ENCODE measurements at places on chromosomes 1 and 21. TPM values are rescaled to one million over a fixed set of nuclear protein-coding genes. Genes with fewer than 3 reads are reported as not detected.

DNA sequence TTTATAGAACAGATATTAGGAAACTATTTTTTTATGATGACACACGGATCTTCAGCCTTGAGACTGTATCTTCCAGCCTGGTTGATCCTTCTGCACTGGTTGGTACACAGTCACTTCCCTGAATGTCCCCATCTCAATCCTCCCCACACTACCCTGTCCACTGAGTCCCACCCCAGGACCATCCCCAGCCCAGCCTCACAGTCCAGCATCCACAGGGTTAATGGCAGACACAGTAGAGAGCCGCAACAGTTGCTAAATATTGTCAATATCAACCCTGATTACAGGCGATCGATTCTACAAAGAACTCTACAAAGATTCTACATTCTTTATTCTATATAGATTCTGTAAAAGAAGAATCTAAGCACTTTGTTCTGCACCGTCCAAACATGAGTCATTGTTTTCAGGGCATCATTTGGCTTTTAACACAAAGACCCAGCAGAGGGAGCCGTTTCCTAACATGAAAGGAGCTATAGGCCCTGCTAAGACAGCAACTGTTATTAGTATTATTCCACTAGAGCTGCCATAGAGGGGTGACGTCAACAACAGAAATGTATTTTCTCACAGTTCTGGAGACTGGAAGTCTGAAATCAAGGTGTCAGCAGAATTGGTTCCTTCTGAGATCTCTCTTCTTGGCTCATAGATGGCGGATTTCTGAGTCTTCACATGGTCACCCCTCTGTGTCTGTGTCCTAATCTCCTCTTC lies 30.1 kb upstream of the IFNAR2 start:
- peak; percentile 84 for DNase-seq

Gene ACTN2
- 0.99 TPM for total RNA-seq

- DNase-seq, result no peak
Measured at GRCh38 chr1:159941591-159942560, 3.5 kb downstream of the IGSF9 start.

GRCh38 chr1:39632682-39633417 lies 6.6 kb downstream of the HEYL start:
- DNase-seq, result peak; percentile 33

Gene SNX27
- total RNA-seq, result 54.5 TPM

DNA sequence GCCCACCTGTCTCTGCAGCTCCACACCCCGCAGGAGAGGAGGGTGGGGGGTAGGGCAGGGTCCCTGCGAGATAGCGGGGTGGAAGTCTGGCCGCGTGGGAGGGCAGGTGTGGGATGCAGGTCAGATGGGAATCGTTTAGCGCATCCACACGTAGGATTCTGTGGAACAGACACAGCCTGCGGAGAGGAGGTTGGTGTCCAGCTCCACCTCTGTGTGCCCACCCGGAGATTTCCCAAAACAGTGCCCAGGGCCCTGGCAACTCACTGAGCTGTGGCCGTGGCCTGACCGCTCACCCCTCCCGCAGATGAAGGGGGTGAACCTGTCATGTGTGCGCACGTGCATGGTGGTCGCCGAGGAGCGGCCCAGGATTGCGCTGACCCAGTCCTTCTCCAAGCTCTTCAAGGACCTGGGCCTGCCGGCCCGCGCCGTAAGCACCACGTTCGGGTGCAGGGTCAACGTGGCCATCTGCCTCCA lies 46.9 kb downstream of the S100B start:
- DNase-seq, result no peak

- no peak for DNase-seq
Measured at GRCh38 chr1:231584921-231585320, 41.7 kb upstream of the DISC1 start.

- no peak for DNase-seq
Measured at GRCh38 chr1:47213230-47213963, 18.6 kb downstream of the TAL1 start.

- no peak for DNase-seq
Measured at GRCh38 chr1:21616372-21616771, 52.8 kb downstream of the RAP1GAP start.

DNA sequence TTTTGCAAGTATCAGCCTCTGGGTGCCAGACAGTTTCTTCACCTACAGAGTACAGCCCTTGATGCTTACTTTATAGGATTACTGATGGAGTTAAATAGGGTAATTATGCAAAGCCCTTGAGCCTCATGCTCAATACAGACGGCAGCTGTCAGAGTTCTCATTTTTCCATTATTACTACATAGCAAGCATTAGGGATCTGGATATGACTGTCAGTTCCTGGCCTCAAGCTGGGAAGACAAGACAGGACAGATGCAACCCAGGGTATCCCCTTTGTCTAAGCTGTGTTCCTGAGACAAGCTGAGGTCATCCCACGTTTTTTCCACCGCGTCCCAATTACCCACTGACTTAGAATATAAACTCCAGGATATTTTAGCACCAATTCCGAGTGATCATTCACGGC lies 94.4 kb downstream of the SLC35F3 start:
- no peak for DNase-seq

DNA sequence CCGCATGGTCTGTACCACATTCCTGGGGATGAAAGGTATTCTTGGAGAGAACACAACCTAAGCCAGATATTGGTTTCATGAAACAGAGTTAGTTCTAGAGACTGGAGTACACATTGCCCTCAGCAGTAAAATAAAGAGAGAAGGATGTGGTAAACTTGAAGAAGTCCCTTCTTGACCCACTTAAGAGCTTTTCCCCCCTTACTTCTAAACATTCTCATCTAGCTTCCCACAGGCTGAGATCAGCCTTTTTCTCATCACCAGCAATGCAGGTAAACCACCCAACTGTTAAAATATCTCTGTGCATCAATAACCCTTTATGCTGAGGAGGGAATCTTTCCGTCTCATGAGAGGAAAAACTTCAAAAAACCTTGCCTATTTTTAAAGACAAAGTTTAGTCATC lies 62.6 kb downstream of the SUSD4 start:
- no peak for DNase-seq

DNA sequence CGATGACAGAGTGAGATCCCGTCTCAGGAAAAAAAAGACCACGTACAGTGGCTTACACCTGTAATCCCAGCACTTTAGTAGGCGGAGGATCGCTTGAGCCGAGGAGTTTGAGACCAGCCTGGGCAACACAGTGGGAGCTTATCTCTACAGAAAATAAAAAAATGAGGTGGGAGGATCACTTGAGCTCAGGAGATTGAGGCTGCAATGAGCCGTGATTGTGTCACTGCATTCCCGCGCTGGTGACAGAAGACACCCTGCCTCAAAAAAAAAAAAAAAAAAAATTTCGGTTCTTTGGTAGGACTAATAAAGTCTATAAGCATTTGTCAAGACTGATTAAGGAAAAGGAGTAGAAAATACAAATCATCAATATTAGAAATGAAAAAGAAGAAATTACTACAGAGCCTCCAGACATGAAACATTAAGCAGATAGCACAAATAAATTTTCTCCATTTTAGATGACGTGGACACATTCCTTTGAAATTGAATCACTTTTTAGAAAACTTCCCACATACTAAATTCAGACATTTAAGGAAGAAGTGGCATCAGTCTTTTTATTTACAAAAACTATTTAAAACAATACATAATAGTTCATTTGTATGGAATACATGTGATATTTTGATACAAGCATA lies 30.4 kb downstream of the MORC3 start:
- peak; percentile 68 for DNase-seq

DNA sequence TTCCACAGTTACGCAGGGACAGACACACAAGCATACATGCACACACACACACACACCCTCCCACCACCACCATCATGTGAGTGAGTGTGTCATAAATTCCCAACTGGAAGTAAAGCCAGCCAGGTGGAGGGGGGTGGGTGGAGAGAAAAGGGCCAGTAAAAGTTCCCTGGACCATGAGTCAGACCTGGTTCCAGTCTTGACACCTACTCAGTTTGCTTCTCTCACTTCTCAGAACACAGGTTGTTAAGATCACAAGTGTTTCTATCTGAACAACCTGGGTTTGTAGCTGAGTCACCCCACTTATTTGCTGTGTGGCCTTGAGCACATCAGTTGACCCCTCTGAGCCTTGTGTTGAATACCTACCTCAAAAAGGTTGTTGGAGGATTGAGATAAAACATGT lies 9.6 kb downstream of the EPHA10 start:
- no peak for DNase-seq

DNA sequence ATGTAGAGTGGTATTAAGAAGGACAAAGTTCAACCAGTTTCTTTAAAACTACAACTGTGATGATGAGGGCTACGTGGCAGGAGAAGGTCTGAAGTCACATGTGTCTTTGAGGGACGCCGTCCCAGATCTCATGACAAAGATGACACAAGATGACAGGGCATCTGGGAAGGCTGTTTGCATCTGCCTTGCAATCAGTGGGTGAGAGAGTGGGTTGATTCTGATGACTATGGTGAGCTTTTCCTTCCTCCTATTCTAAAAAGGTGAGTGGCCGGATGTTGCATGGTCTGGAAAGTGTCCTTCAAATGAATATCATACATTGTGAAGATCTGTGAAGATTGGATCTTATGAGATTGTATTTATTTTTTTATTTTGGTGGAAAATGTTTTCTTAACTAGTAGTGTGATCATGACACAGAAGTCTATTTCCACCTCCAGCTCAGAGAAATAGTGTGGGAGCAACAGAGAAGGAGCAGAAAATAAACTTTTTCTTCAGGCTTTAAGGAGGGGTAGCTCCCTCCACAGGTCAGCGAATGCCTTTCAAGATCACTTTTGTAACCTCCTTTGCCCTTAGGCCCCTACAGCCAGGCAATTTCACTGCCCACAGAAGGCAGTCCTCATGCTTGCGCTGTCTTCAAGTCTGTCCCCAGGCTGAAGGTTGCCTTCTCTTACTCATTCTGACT lies 76.0 kb upstream of the ATF3 start:
- no peak for DNase-seq

DNA sequence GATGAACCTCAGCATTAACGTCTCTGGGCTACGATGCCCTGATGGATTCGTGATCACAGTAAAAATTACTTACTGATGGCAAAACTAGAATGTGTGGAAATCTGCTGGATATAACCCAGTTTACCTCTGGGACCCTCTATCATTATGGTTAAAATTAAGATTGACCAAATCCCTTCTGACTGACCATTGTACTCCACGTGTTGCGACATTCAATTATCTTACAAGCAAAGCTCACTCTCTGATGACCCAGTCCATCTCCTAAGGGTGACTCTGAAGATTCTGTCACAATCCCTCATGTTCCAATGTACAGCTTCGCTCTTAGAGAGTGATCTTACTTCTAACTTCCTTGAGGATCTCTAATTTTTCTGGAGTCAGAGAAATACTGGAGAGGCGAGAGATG lies 288.5 kb upstream of the RUNX1 start:
- no peak for DNase-seq

DNA sequence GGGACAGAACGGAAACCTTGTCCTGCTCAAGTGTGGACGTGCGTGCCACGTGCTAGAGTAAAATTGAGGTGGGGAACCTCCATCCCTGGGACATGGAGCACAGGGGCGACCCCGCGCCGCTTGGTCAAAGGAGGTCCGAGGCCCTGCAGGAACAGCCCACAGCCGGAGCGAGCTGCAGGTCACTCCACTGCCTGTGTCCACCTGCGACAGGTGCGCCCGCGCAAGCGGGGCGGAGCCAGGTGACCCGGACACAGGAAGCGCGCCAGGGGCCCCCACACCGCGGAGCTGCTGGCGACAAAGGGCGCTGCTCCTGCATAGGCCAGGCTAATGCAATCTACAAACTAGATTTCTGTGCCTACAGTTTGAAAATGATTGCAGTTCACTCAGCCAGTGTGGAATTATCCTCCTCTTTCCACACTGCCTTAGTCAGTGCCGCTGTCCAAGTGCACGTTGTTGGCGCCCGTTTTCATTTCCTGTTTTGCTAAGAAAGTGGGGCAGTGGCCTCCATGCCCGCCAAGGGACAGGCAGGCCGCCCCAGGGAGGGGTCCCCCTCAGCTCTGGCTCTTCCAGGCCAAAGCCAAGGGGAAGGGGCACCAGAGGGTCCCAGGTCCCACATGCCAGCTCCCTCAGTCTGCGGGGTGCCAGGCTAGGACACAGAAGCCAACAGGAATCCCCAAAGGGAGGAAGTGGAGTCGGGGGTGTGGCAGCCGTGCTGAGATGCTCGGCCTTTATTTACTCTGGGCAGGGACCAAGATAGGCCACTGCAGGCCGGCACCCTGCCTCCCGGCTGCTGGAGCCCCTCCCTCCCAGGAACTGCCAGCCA lies 4.3 kb upstream of the NADK start:
- peak; percentile 39 for DNase-seq

DNA sequence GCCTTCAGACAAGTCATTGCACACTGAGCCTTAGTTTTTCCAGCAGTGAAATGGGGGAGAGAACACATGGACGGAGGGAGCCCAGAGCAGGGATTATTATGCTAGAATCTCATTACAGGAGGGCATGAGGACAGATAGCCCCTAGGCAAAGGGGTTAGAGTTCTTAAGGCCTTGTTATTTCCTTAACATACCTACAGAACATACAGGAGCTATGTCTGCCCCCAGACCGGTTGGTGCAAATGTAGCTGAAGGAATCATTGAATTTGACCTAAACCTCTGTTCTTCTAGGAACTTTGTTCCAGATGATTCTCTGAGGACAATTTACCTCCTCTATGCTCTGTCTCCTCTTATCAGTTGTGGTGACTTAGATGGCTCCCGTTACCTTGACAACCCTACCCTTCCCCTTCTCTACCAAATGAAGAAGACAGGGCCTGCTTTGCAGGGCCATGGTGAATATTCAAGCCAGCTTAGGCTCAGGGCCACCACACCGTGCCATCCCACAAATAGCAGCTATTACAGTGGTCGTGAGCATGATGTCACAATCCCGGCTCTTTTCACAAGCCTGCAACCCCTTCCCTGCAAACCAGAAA lies 156.9 kb downstream of the IGSF21 start:
- no peak for DNase-seq

Gene CRB1
- total RNA-seq, result not detected

GRCh38 chr1:50308878-50309277 lies 114.4 kb downstream of the DMRTA2 start:
- DNase-seq, result peak; percentile 14

Gene SNIP1
- 15.0 TPM for total RNA-seq

Gene S100A3
- total RNA-seq, result 12.8 TPM

- DNase-seq, result no peak
Measured at GRCh38 chr1:239558559-239558958, 172.2 kb downstream of the CHRM3 start.

DNA sequence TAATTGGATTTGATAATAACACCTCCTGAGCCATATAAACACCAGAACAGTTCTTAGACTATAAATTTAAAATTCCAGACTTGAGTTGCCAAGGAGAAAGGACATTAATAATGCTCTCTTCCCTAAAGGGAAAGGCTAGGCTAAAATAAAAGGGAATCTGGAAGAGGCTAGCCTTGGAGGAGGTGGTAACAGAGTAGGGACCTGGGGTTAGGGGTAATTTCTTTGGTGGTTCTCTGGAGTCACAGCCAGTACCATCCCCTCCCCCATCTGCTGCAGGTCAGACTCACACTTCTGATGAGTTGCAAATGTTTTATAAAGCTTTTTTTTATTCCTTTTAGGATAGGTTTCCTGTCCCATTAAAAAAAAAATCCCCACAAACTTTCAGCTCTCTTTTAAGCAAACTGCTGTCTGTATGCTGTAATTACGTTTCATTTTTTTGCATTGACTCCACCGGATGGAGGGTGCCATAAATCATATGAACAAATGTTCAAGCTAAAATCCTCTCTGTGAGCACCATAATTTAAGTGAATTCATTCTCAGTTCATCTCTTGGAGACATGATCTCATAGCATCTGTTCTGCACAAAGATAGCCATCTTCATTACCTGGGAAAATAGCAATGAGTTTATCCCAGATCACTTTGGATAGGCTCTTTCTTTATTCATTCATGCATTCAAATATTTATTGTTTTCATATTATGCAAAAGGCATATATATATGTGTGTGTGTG lies 379.6 kb downstream of the TTLL7 start:
- no peak for DNase-seq

Gene B3GALT2
- total RNA-seq, result 0.39 TPM

Gene RGS13
- total RNA-seq, result not detected

Gene NR0B2
- total RNA-seq, result not detected
